ENCODE measurements at places on chromosomes 3 and 15.
A peak's percentile ranks its signal among the peaks of the same experiment; 100 is the strongest.

DNA sequence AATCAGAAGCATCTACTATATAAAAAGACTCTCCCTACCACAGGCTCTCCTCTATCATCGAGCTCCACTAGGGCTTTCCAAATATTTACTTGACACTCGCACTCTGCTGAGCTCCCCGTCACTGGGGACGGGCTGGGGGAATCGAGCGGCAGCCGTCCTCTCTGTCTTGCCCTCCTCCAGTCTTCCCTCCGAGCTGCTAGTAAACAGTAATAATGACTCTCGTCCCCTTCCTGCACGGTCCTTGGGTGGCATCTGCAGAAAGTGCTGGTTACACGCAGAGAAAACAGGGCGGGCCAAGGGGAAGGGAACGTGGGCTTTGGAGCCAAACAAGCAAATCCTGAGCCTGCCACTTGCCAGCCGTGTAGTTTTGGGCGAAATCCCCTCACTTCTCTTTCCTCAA, 96.6 kb downstream of the LRIG1 start:
- no peak for DNase-seq

DNA sequence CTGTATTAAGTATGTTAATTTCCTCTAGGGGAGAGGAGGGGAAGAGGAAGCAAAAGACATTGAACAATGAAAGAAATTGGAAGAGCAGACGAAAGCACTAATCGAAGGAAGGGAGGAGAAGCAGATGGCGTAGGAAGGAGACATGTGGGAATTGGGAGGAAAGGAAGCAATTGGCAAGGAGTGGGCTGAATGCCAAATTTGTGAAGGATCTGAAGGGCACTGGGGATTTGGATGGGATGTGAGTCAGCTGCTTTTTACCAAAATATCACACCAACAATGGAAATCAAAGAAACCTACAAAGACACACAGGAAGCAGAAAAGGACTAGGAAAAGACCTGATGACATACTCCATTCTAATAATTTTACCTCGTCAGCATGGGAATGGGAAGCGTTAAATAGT, 1029.8 kb downstream of the ROBO1 start:
- peak; percentile 52 for DNase-seq

DNA sequence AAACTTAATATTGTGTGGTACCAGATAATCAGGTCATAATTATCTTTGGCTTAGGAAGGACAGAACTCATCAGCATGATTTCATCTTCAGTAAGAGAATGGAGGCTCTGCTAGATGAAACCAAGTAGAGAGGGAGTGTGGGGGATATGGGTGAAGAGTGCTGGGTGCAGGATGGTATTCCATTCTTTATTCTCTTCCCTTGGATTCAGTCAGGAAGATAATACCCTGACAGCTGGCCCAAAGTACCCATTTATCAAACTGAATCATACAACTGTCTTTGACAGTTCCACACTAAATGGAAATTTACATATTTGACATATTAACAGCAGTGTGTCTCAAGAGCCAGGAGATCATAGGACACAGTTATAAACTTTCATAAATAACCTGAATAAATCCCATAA, 44.7 kb downstream of the GOLIM4 start:
- DNase-seq = no peak

GRCh38 chr3:171712171-171712938, 97.9 kb downstream of the PLD1 start:
- no peak for DNase-seq

GRCh38 chr15:92586966-92587365, 68.6 kb downstream of the FAM174B start:
- DNase-seq = no peak

GRCh38 chr15:60869851-60870250, 359.3 kb downstream of the RORA start:
- no peak for DNase-seq

DNA sequence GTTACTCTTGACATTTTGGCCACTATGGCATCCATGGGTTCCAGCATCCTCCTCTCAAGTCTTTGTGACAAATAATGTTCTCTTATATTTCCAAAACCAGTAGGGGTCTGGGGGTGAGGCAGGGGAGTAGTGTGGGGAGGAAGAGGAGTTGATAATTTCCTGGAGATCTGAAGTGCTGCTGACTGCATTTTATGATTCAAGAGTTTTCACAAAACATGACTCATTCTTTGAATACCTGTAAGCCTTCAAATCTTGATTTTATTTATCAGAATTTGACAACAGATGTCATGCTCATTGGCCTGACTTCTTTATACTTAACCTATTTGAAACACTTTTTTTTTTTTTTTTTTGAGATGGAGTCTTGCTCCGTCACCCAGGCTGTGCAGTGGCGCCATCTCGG, 98.8 kb upstream of the PLXND1 start:
- no peak for DNase-seq
